ENCODE measurements at places on chromosomes 2 and 18.

GRCh38 chr2:129646107-129646506 lies 333.4 kb upstream of the RAB6C start:
- DNase-seq, result no peak

DNA sequence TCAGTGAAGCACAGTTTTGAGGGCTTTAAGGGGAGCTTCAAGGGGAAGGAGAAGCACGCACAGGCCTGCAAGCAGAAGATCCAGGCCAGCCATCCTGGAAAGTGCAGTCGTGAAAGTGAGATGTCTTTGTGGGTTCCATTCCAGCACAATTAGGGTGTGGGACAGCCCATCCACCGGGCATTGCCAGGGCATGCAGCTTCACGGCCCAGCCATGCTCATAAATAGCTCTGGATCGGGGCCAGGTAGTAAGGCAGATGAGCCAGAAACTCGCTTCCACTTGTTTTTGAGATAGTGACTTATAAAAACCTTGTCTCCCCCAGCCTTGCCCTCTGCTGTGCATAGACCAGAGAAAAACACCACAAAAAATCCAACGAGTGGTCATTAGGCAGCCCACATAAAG lies 21.0 kb downstream of the KDSR start:
- DNase-seq, result no peak

- DNase-seq, result no peak
These were observed 357.6 kb downstream of the SLC4A3 start for GRCh38 chr2:219985017-219985416.

- no peak for DNase-seq
These were observed 46.4 kb upstream of the SIX3 start for GRCh38 chr2:44895061-44895460.

- DNase-seq, result no peak
These were observed 1.1 kb downstream of the TWSG1 start for GRCh38 chr18:9335697-9336045.

DNA sequence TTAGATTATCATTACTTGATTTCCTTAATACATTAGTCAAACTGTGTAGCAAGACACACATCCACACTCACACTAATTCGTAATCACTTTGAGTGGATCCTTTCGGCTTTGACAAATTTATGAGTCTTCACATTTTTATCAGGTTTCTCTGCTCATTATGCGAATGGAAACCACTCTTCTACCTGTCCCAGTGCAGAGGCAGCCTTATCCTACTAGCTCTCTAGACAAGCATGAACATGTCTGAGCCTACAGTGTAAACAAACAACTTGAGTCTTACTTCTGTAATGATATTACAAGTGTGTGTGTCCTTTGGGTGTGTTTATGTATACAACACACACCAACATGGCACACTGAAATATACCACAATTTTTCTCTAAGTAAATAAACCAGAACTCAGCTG lies 361.9 kb upstream of the CHST9 start:
- no peak for DNase-seq

- no peak for DNase-seq
These were observed 2.2 kb downstream of the NXPH2 start for GRCh38 chr2:138777996-138778395.

- no peak for DNase-seq
These were observed 229.9 kb upstream of the HDAC4 start for GRCh38 chr2:239630618-239631286.

DNA sequence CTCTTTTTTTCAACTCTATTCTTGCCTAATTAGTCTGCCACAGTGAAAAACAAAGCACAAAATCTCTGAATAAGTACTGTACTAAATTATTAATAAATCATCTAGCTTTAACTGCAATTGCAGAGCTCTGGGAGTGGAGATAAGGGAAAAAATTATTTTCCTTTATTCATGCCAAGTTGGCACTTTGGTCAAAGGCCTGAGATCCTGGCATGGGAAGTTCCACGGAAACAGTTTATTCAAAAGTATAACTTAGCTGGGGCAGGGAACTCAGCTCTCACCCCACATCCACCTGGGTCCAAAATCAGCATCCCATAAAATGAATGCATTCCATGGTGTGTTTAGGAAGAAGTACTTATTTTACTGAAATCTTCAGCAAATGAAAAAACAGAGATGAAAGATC lies 185.2 kb upstream of the APCDD1 start:
- no peak for DNase-seq

GRCh38 chr18:6367208-6367607 lies 47.5 kb downstream of the L3MBTL4 start:
- DNase-seq, result no peak

- no peak for DNase-seq
These were observed 42.4 kb downstream of the TMEM237 start for GRCh38 chr2:201600906-201601305.

Data from NCI-H1092 treated with DMSO at 0.1 percent for 48 hours (cell line).